Jurkat, Clone E6-1 (cell line): ENCODE measurements at places on chromosomes 3 and 15.

DNA sequence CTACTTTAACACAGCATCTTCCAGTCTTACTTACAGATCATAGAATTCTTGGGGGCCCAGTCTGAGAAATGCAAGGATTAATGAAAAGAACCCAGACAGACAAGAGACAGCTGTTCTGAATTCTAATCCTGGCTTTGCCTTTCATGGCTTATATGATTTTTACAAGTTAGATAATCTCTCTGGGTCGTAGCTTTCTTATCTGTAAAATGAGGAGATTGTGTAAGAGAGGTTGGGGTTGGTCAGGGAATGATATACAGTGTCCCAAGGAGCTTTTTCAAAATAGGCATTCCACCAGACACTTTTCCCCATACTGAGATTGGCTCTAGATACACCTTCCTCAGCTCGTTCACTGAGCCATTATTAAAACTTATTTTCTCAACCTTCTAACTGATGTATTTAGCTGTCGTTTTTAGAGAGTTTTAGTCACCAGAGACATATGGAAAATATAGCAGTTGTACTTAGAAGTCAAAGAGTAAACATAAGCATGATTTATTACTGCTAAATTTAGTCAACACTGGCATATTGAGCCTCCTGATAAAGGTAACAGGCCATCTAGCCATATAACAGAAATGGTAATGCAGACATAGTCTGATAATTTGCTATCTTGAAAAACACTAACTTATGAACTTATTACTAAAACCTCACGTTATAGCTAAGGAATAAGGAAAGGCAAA lies 163.0 kb upstream of the MLF1 start:
- no peak for DNase-seq

DNA sequence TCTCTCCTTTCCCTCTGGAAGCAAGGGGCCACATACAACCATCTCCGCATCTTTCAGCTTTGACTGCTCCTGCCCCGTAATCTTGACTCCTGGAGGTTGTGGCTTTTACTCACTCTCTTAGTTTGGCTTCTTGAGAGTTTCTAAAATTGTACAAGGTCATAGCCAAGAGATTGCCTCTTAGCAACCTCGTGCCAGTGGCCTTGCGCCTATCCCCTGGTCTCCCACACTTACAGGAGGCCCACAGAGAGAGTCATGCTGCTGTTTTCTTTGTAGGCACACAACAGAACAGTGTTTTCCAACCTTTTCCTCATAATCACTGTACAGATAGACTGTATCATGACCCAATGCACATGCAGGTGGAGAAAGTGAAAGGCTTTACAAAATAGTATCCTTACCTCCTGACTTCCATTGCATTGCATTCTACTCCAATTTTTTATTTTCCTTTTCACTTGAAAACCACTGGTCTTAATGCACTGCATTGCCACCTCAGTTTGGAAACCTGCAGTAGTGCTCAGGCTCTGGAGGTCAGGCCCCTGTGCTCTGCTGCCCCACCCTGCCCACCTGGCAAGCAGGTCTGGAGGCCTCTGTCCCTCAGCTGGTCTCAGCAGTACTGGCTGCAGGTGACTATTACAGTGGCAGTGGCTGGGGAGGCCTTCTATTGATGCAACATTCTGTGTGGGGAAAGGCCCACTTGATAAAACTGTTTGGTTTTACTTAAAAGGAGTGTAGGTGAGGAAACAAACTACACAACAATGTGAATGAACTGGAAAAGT lies 156.2 kb downstream of the DNAJB8 start:
- no peak for DNase-seq

GRCh38 chr15:62291262-62291661 lies 126.2 kb upstream of the C2CD4B start:
- DNase-seq = no peak

- DNase-seq = no peak
Measured at GRCh38 chr3:4943549-4943948, 35.7 kb upstream of the BHLHE40 start.

GRCh38 chr3:177459401-177459800 lies 262.1 kb upstream of the TBL1XR1 start:
- no peak for DNase-seq

- DNase-seq = no peak
Measured at GRCh38 chr3:18789734-18790133, 358.6 kb upstream of the KCNH8 start.

DNA sequence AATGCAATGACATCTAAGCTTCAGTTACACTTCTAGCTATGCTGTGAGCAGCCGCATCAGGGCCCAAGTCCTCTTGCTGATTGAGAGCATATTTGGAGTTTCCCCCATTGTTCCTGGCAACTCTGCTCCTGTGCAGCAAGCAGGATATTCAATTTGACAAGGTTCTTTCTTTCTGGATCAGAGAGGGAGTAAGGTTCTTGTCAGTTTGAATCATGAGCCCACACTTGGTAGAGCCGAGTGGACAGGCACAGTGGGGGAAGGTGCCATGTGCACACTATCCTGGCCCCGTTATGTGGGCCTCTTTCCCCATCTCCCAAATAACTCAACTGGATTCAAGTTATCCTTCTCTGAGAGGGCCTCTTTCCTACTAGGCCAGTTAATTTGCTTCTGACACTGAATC lies 385.4 kb downstream of the ZIC1 start:
- DNase-seq = no peak

GRCh38 chr3:176927280-176927679 lies 270.0 kb downstream of the TBL1XR1 start:
- DNase-seq = no peak

GRCh38 chr3:147153830-147154539 lies 252.4 kb downstream of the ZIC4 start:
- DNase-seq = no peak

DNA sequence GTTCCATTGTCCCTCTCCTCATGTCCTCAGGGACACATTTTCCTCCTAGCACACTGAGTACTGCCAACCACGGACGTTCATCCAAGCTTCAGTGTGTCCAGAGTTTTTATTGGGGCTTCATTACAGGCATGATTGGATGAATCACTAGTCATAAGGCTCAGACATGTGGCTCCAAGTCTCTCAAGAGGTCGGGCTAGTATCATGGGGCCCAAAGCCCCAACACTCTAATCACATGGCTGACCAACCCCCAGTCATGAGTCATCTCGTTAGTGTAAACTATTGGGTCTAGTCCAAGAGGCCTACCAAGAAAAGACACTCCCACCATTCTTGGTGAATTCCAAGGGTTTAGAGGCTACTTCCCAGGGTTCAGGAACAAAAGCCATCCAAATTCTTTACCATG lies 4.4 kb downstream of the TERC start:
- DNase-seq = no peak

- no peak for DNase-seq
Measured at GRCh38 chr3:34533451-34533850, 735.0 kb downstream of the PDCD6IP start.

- DNase-seq = no peak
Measured at GRCh38 chr3:87410110-87410509, 133.7 kb upstream of the POU1F1 start.

GRCh38 chr15:81166636-81167305 lies 29.9 kb upstream of the IL16 start:
- DNase-seq = no peak

DNA sequence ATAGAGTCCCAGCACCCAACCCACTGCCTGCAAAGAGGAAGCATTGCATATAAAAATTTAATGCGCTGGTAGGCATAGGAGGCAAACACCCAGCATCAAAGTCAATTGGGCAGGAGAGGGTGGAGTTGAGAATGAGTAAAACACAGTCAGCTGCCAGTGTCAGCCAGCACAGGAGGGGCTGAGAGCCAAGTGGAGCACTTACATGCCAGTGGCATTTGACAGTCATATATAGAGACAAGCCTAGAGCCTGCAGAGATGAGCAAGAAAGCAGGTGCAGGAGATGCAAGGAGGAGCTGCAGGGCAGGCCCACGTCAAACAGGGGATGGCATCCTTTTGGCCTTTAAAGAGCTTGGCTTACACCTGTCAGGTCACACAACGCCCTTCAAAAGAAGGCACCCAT lies 27.6 kb upstream of the ZFAND6 start:
- no peak for DNase-seq

GRCh38 chr3:124057420-124057819 lies 65.5 kb upstream of the ROPN1 start:
- no peak for DNase-seq

DNA sequence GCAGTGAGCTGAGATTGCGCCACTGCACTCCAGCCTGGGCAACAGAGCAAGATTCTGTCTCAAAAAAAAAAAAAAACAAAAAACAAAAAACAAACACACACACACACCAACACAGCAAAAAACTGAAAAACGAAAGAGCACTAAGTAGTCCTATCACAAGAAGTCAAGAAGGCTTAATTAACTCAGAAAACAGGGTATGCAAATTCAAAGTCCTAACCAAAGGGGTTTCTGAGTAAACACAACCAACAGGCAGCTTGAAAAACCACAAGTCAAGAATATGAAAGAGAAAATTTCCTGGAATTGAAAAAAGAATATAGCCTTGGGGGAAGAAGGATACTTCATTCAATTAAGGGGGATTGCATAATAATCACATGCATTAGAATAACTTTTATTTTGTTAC lies 37.7 kb upstream of the PARP14 start:
- no peak for DNase-seq

DNA sequence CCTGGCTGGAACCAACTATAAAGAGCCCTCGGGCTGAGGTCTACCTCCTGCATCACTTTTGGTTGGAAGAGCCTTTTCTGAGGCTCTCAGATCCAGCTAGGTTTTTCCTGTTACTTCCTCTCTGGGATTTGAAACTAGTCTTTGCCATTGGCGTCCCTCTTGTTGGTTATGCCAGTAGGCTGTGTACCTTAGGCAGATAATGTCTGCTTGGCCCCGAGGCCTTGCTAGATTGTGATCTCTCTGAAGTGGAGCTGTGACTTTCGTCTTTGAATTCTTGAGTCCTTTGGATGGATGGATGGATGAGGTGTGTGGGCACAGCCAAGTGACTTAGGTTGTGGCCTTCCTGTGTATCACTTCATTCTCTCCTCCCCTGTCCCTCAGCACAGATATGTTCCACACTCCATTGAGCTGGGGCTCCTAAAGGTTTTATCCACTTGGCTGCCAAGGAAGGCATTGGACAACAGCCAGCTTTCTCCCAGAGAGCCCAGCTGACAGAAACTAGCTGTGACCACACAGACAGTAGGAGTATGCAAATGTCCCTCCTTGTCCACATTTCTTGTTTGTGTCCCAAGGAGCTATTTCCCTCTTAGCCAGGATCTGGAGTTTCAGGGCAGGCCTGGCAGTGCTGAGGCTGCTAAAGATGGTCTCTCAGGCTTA lies 7.9 kb upstream of the DNAJC17 start:
- DNase-seq = no peak

DNA sequence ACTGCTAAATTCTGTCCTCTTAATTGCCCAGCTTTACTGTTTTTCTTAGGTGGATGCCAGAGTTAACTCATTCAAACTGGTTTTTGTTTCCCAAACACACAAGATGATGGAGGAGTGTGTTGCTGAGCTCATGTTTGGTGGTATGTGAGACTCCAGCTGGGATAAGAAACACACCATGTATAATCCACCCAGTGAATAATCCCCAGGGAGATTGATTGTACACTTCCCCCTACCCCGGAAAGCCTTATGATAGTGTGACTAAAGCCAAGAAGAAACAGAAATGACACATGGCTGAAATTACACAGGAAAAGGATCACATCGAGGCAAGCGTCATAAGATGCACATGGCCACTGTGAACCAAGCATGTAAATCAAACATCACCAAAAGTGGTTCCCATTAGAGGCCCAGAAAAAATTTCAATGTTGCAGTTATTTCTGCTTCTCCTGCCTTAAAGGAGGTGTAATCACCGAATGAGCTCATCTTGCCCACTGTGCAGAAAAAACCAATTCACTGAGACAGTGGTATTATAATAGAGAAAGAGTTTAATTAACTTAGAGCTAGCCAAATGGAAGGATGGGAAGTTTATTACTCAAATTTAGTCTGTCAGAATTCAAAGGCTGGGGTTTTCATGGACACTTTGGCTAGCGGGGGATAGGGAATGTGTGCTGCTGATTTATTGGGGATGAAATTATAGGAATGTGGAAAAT lies 56.7 kb upstream of the MAGI1 start:
- DNase-seq = no peak

GRCh38 chr3:58452176-58452575 lies 18.5 kb upstream of the PDHB start:
- DNase-seq = no peak

GRCh38 chr15:42021593-42021992 lies 751 bp upstream of the PLA2G4E start:
- no peak for DNase-seq

DNA sequence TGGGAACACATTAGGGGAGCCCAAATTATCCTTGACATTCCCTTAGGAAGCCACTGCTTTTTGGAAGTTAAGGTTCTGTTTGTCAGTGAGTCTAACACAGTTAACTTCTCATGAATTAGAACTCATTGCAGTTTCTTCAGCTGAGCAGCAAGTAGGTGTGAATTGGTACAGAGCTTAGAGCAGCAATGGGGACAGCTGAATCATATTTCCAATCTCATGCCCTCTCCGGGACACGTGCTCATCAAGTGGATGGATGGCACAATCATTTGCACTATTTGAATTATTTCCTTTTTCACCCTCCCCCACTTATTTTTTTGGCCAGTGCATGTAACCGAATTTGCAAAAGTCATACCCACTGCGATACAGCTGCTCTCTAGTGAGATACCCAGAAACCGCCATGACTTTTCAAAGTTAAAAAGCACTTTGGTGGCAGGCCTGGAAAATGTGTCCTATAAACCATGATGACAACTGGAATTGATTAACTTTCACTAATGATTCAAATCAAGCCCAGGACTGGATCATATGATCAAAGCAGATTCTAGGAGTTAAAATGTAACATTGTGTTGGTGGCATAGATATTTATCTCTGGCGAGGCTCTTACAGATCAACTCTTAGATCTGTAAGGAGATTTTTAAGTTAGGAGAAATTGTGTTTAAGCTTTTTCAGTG lies 76.4 kb downstream of the EBLN2 start:
- no peak for DNase-seq

DNA sequence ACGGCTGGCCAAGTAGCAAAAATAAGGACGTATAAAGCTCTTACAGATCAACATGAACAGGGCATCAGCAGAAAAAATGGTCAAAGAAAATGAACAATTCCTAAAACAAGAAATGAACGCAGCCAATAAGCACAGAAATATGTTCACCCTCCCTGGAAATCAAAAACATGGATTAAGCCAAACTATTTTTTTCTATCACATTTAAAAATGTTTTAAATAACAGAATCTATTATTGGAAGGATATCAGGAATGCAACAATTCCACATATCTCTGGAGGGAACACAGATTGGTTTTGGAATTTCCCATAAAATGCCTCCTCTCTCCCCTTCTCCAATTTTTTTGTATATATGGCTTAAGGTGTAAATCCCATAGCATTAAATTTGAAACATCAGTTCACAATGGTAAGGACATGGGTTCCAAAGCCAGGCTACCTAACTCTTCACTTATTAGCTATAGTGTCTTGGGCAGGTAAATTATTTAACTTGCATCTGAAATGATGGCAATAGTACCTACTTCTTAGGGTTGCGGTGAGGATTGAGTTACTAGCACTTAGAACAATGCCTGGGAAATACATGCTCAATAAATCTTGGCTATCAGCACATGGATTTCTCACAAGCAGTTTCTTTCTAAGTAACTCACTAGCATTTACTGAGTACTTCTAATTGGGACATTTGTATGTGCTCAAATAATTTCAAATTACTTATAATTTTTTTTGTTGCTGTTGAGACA lies 10.1 kb downstream of the UACA start:
- DNase-seq = no peak

GRCh38 chr3:65732051-65732935 lies 306.4 kb downstream of the MAGI1 start:
- peak; percentile 49 for DNase-seq
